Kasumi-1 (cell line): ENCODE measurements at places on chromosomes 2 and 18.
A peak's percentile ranks its signal among the peaks of the same experiment; 100 is the strongest.

- no peak for DNase-seq
Measured at GRCh38 chr2:120626566-120626965, 109.1 kb upstream of the GLI2 start.

DNA sequence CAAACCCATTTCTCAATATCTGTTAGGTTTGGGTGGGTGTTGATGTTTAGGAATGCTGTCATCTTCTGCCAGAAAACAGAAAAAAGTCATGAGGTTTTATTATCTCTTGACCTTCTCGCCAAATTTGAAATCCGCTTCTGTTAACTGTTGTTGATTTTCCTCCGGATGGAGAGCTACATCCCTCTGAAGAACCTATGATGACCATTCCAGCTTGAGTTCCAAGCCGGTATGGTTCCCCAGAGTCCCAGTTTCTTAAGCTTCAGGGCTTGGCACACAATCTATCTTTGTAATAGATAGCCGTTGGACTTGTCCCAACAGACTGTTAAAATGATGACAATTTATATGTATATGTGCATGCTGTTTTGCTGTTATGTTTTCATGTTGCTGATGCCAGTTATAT lies 1201.0 kb downstream of the LRP1B start:
- DNase-seq: no peak

DNA sequence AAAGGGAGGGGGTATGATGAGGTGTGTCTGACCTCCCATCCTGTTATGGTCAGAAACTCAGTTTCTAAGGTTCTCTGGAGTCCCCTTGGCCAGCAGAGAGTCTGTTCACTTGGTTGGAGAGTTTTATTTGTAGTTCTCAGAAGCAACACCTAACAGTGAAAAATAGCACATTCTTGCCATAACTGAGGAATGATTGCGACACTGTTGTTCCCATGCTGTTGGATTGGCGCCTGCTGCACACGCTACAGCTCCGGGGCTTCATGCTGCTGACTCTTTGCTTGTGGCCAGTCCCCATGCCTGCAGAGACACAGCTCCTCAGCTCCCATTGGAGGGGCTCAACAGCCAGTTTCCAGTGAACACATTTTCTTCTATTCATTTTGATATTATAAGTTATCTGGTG lies 42.1 kb downstream of the TPGS2 start:
- DNase-seq: no peak

- no peak for DNase-seq
Measured at GRCh38 chr2:181231151-181231550, 226.0 kb upstream of the ITGA4 start.

DNA sequence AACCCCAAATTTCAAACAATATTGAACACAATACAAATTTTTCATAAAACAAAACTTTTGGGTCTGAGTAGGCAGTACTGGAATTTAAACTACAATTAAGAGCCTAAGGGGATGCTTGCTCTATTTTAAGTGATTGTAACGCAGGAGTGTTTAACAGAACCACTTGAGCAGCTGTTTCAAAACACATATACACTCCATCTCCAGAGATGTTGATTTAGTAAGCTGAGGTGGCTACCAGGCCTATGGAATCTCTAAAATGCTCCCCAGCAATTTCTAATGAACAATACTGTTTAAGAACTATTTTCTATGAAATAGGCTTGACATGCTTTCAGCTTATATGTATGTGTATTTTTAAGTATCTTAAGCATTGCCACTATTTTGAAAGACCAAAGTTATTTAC lies 58.5 kb downstream of the SP3 start:
- DNase-seq: no peak

GRCh38 chr18:50104421-50104820 lies 90.5 kb downstream of the MYO5B start:
- DNase-seq: no peak

- DNase-seq: no peak
Measured at GRCh38 chr2:9945596-9945995, 5.9 kb upstream of the GRHL1 start.

- no peak for DNase-seq
Measured at GRCh38 chr18:36481201-36481657, 183.7 kb downstream of the FHOD3 start.

GRCh38 chr18:74841248-74841647 lies 243.6 kb downstream of the ZNF407 start:
- no peak for DNase-seq

GRCh38 chr2:108446703-108447102 lies 2.3 kb upstream of the GCC2 start:
- DNase-seq: no peak

DNA sequence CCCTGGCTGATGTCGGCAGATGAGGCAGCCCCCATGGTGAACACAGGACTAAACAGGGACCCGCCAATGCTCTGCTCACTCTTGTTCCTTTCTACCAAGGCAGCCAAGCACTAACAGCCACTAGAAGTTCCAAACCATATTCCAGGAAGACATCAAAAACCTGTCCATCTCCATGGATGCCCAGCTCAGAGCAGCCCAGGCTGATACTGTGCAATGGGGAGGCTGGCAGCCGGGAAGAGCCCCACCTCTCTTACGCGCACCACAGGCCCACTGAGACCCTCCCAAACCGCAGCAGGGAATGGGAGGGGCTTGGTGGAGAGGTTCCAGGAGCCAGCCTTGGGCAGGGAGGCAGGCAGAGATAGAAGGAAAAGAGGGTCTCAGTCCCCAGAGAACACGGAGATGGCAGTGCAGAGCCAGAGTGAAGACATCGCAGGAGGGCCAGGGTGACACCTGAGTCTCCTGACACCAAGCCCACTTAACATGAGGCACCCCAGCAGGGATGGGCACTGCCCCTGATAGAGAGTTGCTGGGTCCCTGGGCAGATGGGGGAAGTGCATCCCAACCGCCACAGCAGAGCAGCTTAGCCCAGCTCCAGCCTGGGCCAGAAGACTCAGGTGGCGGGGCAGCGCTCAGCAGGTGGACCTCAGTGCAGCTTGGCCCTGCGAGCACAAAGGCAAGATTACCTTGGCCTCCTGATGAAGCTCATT lies 3.4 kb downstream of the HS6ST1 start:
- DNase-seq: no peak

DNA sequence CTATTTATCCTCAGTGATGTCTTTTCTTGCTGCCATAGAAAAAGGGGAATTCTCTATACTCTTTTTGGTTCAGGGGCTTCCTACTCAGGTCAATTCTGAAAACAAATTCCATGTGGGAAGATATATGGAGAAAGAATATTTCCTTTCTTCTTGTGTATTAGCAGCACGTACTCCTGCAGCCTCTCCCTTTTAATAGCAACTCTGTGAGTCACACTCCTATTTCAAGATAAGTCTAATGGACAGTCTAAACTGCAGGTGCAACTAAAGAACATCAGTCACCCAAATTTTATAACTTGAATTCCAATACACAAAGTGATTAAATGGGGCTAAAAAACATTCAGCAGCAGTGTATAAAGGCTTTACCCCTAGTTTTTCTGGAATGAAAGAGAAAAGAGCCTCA lies 942.2 kb downstream of the CNTNAP5 start:
- no peak for DNase-seq

- DNase-seq: peak; percentile 51
Measured at GRCh38 chr2:149313512-149313972, 16.8 kb upstream of the LYPD6 start.

GRCh38 chr2:37544591-37545031 lies 126.8 kb downstream of the CDC42EP3 start:
- no peak for DNase-seq

DNA sequence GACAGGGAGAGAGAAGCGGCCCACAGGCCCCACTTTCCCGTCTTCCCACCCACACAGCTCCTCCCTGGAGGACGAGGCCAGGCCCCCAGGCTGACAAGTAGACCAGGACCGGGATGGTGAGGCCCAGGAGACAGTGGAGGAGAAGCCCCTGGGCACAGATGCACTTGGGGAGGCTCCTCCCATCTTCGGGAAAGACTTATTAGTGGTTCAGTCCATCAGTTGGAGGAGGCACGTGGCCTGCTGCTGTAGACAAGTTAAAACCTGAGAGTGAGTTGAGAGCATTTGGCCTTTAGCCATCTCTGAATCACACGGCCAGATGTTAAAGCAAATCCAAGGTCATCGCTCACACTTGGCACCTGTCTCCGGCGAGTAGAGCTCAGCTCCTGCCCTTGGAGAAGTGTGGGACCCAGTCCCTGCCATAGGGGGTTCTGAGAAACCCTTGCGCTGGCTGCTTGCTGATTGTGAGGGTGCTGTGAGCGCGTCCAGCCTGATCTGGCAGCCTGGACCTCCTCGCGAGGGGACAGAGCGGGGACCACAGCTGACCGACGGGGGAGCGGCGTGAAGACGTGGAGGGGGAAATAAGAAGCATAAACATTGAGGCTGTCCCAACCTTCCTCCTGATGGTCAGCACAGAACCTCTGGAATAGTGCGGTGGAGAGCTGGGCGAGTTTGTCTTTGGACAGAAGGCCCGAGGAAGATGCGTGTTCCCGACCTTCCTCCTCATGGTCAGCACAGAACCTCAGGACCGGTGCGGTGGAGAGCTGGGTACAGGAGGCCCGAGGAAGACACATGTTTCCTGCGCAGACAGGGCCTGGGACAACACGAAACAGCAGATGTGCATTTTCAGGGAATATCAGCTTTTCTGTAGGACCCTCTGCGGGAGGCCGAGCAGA lies 24.7 kb upstream of the ALLC start:
- no peak for DNase-seq

DNA sequence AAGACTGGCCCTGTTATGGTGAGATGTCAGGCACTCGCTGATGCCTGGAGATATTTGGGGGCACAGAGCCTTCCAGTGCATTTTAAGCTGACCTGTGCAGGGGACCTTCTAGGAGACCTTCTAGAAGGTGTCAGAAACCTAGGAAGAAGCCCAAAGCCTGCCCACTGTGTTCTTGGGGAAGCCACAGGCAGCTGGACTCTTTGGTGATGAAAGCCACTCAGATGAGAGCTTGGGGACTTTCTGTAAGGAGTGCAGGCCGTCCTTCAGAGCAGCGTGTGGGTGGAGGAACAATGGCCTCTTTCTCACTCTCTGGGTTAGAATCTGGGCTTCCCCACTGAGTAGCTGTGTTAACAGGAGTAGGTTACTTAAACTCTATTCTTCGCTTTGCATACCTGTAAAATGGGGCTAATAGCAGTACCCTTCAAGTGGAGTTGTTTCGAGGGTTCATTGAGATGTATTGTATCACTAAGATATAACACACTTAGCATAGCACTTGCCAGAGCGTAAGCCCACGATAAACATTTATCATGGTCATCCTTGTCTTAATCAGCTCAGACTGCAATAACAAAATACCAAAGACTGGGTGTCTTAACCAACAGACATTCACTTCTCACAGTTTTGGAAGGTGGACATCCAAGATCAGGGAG lies 322.3 kb upstream of the EPAS1 start:
- DNase-seq: no peak

DNA sequence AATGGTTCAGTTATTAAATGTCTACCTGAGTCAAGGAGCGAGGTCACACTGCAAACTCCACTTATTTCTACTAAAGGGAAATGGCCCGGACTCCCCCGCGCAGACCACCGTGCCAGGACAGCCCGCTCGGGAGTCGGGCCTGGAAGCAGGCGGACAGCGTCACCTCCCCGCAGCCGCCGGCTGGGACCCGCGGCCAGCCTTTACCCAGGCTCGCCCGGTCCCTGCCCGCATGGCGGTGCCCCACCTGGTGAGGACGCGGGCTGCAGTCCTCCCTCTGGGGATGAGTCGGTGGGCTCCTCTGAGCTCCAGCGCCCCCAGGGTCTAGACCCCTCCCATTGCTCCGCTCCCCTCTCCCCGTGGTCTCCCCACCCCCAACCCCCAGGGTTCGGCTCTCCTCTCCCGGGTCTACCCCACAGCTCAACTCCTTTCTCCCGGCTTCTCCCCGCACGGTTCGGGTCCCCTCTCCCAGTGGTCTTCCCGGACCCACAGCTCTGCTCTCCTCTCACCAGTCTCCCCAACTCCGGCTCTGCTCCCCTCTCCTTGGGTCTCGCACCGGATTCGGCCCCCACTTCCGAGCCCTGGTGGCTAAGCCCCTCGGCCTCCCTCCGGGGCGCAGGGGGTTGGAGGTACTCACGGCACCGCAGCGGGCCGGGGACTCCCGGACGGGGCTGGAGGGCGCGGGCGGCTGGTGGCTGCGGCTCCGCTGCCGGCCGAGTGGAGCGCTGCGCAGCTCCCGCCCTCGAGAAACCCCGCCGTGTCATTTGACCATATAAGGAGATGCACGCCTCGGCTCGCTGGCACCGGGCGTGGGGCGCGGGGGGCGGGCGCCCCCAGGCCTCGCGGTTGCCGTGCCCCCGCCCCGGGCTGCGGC lies at the start of gene FHL2:
TSS of gene FHL2 (minus strand) at position 716 of the 871 bp plus-strand sequence. CDS start 12,535 bp downstream, outside the sequence.
- peak; percentile 52 for DNase-seq

DNA sequence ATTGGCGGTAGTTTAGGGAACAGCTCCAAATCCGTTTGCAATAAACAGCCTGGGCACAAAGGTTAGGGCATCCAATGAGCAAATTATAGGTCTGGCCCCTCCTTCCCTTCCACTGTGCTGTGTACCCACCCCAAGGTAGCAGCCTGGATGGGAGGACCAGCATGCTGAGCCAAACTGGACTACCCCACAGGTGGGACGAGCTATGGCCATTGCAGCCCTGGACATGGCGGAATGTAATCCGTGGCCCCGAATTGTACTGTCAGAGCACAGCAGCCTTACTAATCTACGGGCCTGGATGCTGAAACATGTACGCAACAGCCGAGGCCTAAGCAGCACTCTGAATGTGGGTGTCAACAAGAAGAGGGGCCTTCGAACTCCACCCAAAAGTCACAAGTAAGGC lies 6.7 kb downstream of the AGBL5 start:
- no peak for DNase-seq

- no peak for DNase-seq
Measured at GRCh38 chr18:50398947-50399346, 24.1 kb downstream of the SKA1 start.

GRCh38 chr2:24818721-24819167 lies 25.5 kb downstream of the CENPO start:
- no peak for DNase-seq

GRCh38 chr2:144331674-144332355 lies 188.1 kb downstream of the ZEB2 start:
- DNase-seq: peak; percentile 90

DNA sequence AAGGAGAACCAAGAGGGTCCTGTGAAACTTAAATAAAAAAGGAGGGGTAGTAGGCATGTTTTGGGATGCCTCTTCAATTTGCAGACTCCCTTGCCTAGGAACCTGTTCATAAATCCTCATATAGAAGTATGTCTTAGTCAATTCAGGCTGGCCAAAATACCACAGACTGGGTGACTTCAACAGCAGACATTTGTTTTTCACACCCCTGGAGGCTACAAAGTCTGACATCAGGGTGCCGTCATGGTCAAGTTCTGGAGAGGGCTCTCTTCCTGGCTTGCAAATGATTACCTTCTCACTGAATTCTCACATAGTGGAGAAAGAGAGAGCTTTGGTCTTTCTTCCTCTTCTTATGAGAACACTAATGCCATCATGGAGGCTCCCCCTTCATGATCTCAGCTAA lies 4.1 kb upstream of the TCF4 start:
- DNase-seq: no peak

GRCh38 chr2:40165509-40165844 lies 286.4 kb downstream of the SLC8A1 start:
- DNase-seq: no peak
